ENCODE measurements at places on chromosomes 13 and 19.

DNA sequence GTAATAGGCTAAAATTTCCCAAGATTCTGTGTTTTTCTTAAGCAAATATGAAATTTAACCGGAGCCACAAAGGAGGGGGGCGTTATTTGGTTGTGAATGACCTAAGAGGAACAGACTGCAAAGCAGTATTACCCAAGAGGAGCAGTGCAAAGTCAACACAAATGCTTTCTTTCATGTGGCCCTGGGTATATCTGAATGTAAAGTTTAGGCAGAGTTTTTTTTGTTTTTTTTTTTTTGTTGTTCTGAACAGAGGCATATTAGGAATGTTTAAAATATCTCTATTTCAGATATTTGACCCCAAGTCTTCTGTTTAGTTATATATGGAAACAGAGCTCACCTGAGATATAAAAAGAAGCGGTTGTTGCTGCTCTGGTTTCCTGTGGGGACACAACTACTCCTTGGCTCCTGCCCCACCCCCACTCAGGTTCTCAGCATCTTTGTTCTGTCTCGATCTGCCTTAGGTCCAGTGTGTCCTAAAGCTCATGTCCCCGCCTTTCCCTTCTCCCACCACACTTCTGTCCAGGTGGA is 220.7 kb downstream of the RFC3 start:
- no peak for DNase-seq

- no peak for DNase-seq
Measured at GRCh38 chr13:23612182-23612581, 42.0 kb downstream of the TNFRSF19 start.

DNA sequence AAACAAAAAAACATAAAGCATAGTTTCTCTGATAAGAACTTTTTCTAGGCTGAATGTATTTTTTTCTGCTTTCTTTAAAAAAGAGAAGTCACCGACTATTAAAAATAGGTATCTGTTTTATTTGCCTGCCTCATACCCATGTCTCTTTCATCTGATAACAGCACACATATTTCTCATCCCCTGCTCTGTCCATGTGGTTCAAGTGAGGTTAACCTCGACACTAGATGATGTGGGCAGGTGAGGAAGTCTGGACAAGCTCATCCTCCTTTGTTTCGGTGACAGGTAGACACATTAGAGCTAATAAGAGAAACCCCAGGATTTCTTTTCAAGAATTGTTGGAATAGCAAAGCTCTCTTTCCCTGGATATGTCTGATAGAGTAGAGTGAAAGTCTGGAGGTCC is 222.7 kb downstream of the GPC5 start:
- DNase-seq = no peak

GRCh38 chr19:3669947-3670795 is 30.1 kb downstream of the PIP5K1C start:
- DNase-seq = no peak

- DNase-seq = no peak
Measured at GRCh38 chr19:33387351-33388230, 14.1 kb downstream of the CEBPG start.

DNA sequence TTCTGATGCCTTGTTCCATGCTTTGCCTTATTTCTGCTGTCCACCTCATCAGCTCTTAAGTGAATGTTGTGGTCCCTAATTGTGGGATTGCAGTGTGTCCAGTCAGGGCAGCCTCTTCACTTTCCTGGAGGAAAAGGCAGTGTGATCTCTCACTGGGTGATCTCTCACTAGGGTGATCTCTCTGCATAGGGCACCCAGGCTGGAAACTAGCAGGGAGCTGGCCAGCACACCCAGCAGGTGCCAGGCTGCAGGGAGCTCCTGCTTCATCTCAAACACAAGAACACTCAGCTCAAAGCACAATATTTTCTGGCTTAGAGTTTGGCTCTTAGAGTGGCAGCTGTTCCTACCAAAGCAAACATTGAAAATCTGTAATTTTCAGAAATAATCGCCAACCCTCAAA is 36.5 kb upstream of the TSHZ3 start:
- no peak for DNase-seq

DNA sequence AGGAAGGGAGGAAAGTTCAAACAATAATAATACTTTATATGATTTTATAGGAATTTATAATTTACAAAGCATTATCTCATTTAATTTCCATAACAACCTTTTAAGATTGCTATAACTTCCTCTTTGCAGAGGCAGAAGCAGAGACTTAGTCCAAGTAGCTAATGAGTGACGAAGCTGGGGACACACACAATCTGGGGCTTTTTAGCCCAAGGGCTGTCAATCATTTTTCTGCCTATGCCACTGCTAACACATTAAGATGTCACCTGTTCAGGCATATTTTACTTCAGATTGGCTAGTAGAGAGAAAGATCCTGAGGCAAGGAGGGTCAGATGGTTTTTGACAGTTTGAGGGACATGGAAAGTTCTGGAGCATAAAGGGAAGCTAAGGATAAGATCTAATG is 12.6 kb downstream of the SCEL start:
- DNase-seq = no peak

DNA sequence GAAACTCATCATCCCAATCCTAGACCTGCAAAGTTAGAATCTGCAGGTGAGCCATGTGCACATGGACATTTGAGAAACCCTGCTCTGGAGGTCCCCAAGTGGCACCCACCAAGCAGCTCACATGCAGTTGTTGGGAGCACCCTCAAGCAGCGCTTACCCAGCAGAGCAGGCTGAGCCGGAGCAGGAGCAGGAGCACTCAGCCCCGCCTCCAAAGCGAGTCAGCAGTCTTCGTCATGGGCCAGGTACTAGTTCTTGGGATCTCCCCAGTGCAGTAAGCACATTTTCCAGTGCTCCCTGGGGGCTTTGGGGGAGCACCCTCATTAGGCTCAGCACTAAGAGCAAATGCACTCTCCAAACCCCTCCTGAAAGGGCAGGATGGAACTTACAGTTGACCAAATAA is 572.7 kb downstream of the IRS2 start:
- DNase-seq = no peak

DNA sequence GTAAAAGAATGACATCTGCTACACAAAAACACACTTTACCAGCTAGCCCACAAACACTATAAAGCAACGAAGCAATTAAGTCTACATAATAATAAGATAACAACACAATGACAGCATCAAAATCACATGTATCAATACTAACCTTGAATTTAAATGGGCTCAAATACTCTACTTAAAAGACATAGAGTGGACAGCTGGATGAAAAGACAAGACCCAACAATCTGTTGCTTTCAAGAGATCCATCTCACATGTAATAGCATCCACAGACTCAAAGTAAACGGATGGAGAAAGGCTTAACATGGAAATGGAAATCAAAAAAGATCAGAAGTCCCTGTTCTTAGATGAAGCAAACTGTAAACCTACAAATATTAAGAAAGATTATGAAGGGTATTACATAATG is 2175.9 kb downstream of the PCDH9 start:
- no peak for DNase-seq

DNA sequence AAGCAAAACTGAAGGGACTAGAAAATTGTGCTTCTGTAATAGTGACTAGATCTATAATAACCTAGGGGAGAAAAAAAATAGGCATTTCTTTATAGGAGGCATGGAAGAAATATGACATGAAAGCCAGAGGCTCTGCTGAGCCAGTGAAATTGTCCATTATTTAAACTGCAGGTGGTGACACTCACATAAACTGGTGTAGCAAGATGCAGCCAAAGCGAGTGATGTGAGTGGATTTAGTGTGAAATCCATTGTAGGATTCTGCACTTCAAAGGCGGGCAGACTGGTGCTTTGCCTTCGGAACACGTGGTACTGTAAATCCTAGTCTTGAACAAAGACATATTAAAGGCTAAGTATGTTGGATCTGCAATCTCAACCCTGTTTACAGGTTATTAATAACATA is 361.9 kb downstream of the TBC1D4 start:
- DNase-seq = no peak
